CD14-positive monocyte (primary cell): ENCODE measurements at places on chromosomes 12 and 14.

DNA sequence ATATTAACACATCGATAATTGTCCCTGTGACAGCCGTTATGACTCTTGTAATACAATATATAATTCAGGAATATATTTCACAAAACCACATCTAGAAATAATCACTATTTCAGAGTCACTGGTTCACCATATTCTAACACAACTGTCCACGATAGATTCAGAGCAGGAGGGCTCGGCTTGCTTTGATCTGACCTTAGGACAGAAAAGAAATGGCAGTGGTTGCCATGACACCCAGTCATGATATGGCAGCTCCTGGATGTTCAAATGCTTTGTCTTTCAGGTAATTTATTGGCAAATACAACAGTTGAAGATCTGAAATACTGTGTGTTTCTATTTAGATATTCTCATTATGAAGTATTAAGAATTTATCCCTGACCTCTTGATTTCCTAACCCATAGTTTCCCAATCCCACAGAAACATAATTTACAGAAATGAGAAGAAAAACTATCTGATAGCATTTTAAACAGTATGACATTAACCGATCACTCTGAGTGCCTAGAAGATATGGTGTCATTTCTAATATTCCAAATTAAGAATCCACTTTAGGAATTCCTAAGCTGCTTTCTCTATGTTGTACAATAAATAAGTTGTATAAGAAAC lies 116.4 kb downstream of the EPS8 start:
- DNase-seq, result no peak

DNA sequence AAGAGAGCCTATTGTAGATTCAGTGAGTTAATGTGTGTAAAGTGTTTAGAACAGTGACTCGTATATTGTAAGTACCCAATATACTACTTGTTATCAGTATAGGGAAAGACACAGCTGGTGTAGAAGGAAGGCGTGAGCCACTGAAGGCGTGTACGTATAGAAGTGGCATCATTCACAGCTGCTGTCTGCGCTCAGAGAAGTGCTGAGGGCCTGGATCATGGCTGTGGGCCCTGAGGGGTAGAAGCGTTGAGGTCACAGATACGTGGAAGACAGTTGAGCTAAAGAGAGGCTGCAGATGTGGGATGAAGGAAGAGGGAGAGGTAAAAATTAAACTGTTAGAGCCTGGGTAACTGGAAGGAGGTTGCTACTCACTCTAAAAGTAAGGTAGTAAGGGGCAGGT lies 5.9 kb downstream of the C12orf75 start:
- no peak for DNase-seq

DNA sequence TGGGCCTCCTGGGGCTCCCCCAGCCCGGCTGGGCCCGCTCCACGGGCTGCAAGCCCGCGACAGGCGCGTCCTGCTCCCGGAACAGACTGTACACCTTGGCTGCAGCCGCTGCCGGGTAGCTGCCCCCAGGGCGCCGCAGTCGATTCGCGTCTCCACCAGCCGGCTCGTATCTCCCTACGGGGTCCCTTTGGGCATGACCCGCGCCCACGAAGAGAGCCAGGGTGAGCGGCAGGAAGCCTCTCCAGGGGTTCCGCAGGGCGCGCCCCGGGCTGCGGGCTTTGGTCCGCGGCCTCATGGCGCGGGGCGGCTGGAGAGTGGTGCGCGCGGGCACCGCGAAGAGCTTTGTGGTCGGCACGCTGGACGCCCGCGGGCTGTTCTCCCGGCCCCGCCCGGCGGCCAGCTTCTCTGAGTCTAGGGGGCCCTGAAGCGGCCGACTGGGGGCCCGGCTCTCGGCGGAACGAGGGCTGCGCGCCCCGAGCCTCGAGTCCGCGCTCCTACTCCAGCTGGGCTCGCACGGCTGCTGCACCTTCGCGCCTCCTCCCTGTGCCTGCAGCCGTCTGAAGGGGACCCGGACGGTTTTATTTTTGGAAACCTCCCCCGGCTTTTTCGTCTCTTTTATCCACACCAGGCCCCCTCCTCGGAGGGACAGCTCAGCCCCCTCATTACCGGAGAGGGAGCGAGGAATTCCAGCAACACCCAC lies at the start of gene LTBP2:
Gene LTBP2, minus strand, starts transcription at position 588 of the 700 bp plus-strand sequence. Its CDS starts 293 bp downstream, at position 295.
- no peak for DNase-seq

- no peak for DNase-seq
These were observed 3.6 kb upstream of the EML1 start for GRCh38 chr14:99789581-99789980.

DNA sequence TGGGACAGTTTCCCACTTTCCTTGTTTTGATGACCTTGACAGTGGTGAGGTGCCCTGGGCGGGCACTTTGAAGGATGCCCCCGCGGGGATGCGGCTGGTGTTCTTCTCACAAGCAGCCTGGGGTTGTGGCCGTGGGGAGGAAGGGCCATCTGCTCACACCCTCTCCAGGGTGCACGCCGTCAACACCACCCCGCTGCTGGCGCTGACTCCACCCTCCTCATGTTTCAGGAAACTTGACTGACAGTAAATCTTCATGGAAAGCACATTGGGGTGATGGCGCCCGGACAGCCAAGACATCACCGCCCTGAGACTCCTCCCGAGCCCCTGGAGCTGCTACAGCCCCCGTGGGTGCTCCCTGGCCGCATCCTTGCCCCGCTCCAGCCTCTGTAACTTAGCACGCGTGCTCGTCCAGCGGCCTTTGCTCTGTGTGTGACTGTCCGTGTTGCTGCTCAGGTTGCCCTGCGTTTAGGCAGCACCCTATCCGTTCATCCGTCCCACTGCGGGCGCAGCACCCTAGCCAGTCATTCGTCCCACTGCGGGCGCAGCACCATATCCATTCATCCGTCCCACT lies 150.2 kb upstream of the C14orf180 start:
- no peak for DNase-seq

- DNase-seq, result no peak
These were observed 23.3 kb upstream of the RPH3A start for GRCh38 chr12:112768278-112768677.

DNA sequence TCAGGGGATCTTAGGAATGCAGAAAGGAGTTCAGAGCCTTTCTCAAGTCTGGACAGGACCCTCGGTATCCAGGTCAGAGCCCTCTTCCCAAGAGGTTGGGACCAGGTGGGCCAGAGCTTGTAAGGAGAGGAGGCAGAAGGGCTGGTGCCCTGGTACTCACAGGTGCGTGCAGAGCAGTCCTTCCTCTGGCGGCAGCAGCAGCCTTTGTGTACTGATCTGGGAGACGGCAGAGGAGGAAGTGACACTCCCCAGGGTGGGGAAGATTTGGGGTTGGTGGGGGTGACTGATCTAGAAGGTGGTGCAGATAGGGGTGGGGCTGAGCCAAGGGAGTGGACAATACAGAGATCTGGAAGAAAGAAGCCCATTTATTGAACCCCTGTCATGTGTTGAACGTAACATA lies at the start of gene ITGB7:
Gene ITGB7, minus strand, starts transcription at position 210 of the 400 bp plus-strand sequence. CDS start 6,808 bp downstream, outside the sequence.
- peak; percentile 51 for DNase-seq

GRCh38 chr14:67683842-67684241 lies 9.4 kb upstream of the VTI1B start:
- DNase-seq, result no peak

GRCh38 chr14:30317729-30318128 lies 241.2 kb upstream of the G2E3 start:
- no peak for DNase-seq

GRCh38 chr14:85483037-85483436 lies 46.9 kb upstream of the FLRT2 start:
- DNase-seq, result no peak

- DNase-seq, result no peak
These were observed 51.6 kb upstream of the VRK1 start for GRCh38 chr14:96745500-96746051.

DNA sequence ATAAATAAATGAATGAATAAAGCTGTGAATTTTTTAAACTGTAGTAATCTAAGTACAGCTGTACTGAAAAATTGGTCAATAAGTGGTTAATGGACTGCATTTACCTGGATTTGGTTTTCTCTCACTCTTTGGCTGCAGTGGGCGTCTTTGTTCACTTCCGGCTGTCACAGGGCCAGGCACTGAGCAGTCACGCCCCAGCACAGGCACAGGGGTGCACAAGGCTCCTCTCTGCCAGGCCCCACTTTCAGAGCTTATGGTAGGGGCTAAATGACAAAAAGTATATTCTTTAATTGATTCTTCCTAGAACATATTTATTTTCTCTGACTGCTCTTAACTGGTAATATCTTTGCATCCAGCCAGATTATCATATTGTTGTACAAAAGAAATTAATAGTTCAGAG lies 70.6 kb upstream of the DYNC1H1 start:
- no peak for DNase-seq

DNA sequence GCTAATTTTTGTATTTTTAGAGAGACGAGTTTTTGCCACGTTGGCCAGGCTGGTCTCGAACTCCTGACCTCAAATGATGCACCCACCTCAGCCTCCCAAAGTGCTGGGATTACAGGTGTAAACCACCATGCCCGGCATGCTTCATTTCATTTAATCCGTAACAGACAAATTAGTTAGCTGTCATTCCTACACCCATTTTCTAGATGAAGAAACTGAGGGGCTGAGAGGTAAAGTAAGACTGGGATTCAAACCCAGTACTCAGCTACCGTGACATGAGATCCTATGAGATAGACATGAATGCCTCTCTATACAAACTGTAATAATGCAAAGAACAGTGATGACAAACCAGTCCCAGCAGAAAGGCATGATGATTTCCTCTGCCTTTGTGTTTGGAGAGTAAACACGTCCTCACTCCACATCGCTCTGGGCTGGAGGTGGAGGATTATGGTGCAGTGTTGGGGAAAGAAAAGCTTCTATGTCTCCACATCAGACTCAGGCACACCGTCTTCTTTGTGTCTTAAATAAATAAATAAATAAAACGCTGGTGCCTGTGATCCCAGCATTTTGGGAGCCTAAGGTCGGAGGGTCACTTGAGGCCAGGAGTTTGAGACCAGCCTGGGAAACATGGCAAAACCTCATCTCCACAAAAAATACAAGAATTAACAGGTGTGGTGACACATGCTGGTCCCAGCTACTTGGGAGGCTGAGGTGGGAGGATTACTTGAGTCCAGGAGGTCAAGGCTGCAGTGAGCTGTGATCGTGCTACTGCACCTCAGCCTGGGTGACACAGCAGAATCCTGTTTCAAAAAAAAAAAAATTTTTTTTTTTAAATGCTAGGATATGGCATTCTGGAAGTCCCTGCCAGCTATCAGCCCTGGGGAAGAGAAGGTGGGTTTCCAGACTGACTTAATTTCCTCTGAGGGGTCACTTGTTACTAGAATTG lies 10.5 kb downstream of the VSX2 start:
- DNase-seq, result no peak

- no peak for DNase-seq
These were observed 91.1 kb upstream of the BCL11B start for GRCh38 chr14:99363051-99363450.

DNA sequence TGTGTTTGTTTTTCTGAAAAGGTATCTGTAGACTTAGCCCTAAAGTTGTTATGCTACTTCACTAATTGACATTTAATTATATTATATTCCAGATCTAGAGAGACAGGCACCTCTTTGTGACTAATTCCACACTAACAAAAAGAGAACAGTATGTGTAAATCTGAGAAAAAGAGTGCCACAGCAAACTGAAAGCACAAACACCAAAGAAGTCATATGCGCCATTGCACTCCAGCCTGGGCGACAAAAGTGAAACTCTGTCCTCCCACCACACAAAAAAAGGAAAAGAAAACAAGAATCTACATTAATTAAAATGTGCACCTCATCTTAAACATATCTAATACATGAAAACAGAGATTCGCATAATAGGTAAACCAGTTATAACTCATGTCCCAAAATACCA lies 4.4 kb upstream of the CSRNP2 start:
- DNase-seq, result no peak

GRCh38 chr14:78829274-78829673 lies 659.1 kb downstream of the NRXN3 start:
- no peak for DNase-seq

GRCh38 chr14:71398450-71398849 lies 491.2 kb downstream of the PCNX1 start:
- no peak for DNase-seq

GRCh38 chr14:93044121-93044520 lies 71.6 kb downstream of the ITPK1 start:
- DNase-seq, result no peak

DNA sequence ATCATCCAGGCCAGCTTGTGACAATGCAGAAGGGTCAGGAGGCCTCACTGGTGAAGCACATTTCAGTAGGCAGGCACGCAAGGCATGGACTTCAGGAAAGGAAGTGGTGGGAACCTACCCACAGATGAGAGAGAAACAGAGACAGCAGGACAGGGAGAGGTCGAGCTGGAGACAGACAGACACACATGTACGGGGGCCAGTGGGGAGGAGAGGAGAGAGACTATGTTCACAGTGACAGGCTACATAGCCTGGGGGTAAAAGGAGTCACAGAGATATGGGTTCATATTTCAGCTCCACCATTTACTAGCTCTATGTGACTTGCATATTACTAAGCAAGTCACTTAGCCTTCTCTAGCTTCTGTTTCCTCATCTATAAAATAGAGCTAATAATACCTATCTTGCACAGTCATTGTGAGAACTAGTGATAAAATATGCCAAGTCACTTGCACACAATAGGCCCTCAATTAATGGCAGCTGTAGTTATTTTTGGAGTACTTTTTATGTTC lies 91.1 kb upstream of the FUT8 start:
- DNase-seq, result no peak

GRCh38 chr12:90653040-90653439 lies 301.9 kb downstream of the CCER1 start:
- no peak for DNase-seq

- DNase-seq, result no peak
These were observed 159.6 kb downstream of the CRADD start for GRCh38 chr12:93836620-93837260.
